ENCODE measurements at places on chromosomes 16 and 17. TPM values are rescaled to one million over a fixed set of nuclear protein-coding genes. Genes with fewer than 3 reads are reported as not detected.

Gene PLK1
- total RNA-seq, result 0.84 TPM

Gene NKD1
- total RNA-seq, result 1.2 TPM

Gene CD79B
- total RNA-seq, result 26.0 TPM

Gene KRT32
- total RNA-seq, result not detected

Gene KRTAP4-5
- not detected for total RNA-seq

Gene CHD9NB
- not detected for total RNA-seq

Gene C16orf89
- not detected for total RNA-seq

Gene C16orf78
- total RNA-seq, result not detected

Gene NEURL4
- total RNA-seq, result 4.8 TPM

Gene TRPV3
- 0.21 TPM for total RNA-seq

Gene SLC5A10
- 0.10 TPM for total RNA-seq

Gene FOXJ1
- total RNA-seq, result 1.3 TPM

Gene PRCD
- 0.73 TPM for total RNA-seq

Gene HYDIN
- total RNA-seq, result 0.21 TPM

Gene TMC7
- not detected for total RNA-seq
